ENCODE measurements at places on chromosomes 7 and 10.
A peak's percentile ranks its signal among the peaks of the same experiment; 100 is the strongest.

GRCh38 chr10:19817231-19817933 lies 1.1 kb downstream of the PLXDC2 start:
- no peak for DNase-seq

DNA sequence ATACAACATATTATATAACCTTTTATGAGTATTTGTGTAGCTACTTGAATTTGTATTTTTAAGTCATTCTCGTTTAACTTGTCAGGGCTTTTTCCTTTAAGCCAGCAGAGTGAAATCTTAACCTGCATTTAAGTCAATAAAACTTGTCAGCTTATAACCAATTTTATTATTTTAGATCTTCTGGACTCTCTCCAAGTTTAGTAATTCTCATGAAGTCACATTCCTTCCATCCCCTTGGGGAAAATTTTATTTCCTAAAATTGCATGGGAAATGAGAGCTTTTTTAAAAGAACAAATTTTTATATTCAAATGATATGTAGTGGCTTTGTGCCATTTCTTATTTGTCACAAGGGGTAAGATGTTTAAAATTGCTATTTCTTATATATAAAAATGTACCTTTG lies 74.0 kb downstream of the SEPTIN7 start:
- DNase-seq, result no peak

DNA sequence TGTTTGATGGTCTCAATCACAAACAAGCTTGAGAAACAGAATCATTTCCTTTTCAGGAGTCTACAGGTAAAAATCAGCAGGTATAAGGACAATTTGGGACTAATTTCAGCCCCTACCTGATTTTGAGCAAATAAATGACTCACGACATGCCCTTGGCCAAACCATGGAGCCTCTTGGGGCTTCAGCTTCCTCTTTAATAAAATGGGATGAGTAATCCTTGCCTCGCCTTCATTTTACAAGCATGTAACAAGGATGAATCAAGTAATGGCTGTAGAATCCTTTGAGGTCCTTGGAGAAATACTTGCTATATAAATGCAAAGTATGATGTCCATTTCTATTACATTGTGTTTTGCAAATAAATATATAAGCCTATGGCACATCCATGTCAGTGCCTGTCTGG lies 212.8 kb upstream of the PODXL start:
- no peak for DNase-seq

DNA sequence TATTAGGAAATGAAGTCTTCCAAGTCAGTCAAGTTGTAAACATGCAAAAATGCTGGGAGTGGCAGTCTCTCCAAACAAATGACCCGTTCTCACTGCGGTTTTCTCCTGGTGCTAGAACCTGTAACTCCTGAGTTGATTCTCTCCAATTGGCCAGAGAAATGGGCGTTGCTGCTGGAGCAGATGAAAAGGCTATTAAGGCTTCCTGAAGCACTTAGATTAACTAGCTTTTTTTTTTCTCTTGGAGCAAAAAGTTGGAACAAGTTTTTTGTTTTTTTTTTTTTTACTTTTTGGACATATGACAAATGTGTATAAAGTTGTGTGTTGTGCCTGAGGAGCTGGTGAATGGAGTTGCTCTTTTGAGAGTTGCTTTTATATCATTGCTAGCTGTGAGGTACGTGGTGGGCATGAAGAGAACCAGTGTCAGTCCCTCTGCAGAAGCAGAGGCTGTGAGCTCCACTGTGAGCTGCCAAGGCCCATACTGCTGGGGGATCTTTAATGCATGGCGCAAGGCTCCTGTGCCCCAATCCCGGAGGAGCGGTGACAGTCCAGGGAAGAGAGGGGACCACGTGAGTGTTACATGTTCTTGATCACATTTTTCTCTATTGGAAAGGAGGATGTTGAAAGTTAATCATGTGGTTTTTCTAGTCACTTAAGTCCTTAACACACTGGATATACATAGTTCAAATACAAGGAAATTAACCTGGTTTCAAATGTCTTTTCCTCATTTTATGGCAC lies 393.6 kb upstream of the GALNT17 start:
- no peak for DNase-seq

GRCh38 chr10:24502801-24503460 lies 220.8 kb downstream of the ARHGAP21 start:
- no peak for DNase-seq

- no peak for DNase-seq
Observed at GRCh38 chr10:91758303-91759146, 39.7 kb upstream of the TNKS2 start.

GRCh38 chr10:97714401-97715258 lies 1.1 kb downstream of the MARVELD1 start:
- peak; percentile 71 for DNase-seq

GRCh38 chr7:132400561-132401142 lies 175.6 kb downstream of the PLXNA4 start:
- DNase-seq, result no peak

DNA sequence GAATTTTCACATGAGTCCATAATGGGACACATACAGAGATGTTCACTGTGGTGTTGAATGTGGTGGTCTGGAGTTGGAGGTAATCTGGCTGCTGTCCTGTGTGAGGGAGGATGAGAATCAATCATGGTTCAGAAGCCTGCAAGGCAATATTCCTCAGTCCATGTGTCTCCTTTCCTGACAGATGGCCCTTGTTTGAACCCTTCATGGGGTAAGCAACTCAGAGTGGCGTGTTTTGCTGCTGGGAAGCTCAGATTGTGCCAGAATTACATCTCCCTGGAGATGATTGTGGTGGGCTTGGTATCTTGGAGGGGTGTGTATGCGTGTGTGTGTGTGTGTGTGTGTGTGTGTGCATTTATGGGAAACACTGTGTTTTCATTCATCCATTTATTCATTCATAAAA lies 44.5 kb upstream of the COMTD1 start:
- no peak for DNase-seq

DNA sequence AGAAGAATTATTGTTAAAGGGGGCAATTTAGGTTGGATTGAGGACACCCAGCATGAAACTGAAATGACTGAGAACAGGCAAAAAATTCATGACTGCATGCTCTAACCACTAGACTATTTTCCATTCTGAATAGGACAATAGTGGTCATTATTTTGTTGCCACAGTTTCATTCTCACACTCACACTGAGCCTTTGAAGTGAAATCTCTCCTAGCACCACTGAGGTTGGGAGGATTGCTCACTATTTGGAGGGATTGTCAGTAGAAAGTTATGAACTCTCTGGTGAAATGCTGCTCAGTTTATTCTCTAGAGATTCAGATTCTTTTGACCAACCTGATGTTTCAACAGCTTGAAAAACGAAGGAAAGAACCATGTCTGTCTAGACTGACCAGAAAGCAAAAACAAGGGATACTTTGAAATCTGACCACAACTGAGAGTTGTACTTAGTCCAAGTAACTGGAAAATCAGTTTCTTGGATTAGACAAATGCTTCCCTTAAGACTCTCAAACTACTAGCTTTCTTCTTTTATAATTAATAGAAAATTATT lies 191.2 kb downstream of the DYNC1I1 start:
- DNase-seq, result no peak

- no peak for DNase-seq
Observed at GRCh38 chr7:36601601-36602000, 122.7 kb downstream of the AOAH start.

- no peak for DNase-seq
Observed at GRCh38 chr7:69517985-69518704, 80.1 kb upstream of the AUTS2 start.

DNA sequence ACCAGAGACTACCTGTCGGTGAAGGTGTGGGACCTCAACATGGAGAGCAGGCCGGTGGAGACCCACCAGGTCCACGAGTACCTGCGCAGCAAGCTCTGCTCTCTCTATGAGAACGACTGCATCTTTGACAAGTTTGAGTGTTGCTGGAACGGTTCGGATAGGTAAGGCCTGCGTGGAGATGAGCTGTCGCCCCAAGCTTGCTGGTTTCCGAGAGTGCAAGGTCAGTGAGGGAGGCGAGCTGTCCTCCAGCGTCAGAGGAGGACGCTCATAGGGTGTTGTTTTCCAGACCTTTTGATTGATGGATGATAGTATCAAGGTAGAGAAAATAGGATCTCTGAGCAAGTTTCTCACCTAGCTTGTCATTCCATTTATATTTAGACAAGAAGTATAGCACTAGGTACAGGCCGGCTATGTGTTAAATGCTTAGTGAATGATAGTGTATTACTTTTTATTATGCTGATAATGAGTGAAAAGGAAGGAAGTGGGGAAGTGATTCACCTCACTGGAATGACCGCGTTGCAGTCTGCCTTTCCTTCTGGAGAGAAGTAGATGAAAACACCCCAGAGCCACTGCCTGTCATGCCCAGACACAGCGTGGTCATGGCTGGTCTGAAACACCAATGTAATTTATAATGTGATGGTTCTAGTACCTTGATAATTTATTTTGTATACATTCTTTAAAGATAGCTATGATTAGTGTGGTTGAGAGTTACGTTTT lies 33.9 kb downstream of the BNIP3 start:
- DNase-seq, result no peak

DNA sequence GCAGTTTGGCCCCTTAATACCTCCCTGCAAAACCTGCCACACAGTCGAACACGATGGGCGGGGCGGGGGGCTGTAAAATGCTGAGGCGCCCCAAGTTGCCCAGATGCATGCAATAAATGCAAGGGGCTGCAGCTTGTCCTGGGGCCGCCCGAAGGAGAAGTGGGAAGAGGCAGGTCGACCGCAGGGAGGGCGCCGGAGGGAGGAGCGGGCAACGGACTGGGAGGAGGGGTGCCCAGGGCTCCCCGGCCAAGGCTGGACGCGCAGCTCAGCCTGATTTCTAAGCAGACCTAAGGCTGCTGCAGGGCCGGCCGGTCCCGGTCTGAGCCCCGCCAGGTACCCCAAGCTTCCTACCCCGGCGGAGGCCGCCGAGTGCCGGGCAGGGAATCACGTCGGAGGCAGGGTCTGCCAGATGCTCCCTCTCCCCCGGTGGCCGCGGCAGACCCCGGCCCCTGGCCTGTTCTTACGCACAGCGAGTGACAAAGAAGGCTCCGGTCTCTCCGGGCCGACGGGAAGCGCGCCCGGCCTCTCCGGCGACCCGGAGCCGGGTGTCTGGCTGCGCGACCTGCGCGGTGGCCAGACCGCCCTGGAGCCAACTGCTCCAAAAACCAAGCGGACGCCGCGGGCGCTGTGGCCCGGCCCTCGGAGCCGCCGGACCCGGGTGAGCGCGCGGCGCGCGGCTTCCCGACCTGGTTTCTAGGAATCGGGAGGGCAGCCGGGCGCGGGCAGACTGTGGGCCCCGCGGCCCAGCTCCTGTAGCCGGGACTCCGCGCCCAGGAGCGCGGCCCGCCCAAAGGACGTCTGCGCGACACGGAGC lies 744 bp upstream of the EBF3 start:
- DNase-seq, result peak; percentile 56

GRCh38 chr7:157703131-157703530 lies 366.3 kb downstream of the DNAJB6 start:
- no peak for DNase-seq

DNA sequence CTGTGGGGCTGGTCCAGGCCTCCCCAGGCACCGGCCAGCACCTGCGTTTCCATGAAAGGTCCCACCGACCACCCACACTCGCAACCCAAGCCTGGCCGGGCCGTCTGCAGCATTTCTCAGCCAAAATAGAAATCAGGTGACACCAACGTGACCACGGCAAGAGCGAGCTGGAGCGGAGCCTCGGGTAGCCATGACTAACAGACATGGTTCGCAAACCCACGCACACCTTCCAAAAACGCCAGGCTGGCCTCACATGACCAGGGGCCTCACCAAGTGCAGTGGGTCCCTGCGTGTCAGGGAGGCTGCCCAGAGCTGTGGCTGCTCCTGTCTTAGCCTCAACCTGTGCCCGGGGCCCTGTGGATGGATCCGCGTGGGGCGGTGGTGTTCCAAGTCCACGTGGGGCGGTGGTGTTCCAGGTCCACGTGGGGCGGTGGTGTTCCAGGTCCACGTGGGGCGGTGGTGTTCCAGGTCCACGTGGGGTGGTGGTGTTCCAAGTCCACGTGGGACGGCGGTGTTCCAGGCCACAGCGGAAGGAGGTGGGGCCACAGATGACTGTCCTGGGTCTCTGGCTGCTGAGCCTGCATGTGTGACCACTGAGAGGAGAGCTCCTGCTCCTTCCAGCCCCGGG lies 64.4 kb upstream of the ADGRA1 start:
- DNase-seq, result no peak

- DNase-seq, result no peak
Observed at GRCh38 chr7:39417642-39418041, 148.6 kb upstream of the YAE1 start.

- DNase-seq, result peak; percentile 11
Observed at GRCh38 chr10:49158404-49158803, 24.6 kb upstream of the FAM170B start.

DNA sequence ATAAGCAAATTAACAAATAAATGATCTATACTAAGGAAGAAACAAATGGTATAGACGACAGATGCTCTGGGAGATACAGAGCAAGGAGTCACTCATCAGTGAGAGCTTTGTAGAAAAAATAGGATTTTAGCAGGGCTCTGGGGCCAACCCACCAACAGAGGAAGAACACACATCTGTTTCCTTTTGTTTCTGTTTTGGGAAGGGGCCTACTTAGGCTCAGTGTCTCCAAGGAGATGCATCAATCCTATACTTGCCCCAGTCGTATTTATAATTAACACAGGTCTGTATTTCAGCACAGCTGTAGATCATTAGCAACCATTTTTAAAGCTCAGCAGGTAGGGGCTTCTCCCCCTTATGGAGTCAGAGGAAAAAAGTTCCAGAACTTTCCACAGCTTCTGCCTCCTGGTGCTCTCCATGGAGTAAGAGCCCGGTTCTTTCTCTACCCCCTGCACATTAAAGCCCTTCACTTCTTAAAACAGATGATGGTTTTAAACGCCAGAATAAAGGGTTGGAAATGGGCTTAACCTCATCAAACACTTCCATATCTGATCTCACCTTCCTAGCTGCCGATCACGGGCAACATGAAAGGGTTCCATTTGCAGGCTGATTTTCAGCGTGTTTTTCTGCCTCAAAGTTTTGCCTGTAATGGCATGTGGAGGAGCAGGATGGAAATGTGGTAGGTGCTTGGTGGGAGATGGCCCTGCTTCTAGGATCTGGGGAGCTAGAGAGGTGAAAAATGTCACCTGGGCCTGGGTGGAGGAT lies 291.7 kb downstream of the TCF7L2 start:
- DNase-seq, result no peak

GRCh38 chr7:86653919-86654659 lies 10.4 kb downstream of the GRM3 start:
- DNase-seq, result no peak

GRCh38 chr7:74293577-74293908 lies 4.3 kb downstream of the CLIP2 start:
- no peak for DNase-seq

GRCh38 chr7:73822319-73823173 lies 8.2 kb upstream of the CLDN4 start:
- DNase-seq, result no peak

GRCh38 chr7:73880755-73881328 lies 19.9 kb downstream of the TMEM270 start:
- DNase-seq, result no peak

DNA sequence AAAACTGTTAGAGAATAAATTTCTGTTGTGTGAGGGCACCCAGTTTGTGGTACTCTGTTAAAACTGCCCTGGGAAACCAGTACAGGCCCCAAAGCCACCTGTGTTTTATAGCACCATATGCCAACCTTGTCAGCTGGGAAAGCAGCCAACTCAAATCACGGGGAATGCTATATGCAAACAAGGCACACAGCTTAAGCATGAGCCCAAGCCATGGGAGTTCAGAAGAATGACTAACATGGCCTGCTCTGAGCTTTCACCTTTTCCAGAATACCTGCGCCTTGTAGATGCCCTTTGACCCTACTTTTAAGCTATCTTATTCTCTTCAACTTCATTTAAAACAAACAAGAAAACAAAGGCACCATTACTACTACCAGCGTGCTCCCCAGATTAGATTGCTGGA lies 5.5 kb upstream of the SLC25A13 start:
- no peak for DNase-seq

All from activated CD8-positive, alpha-beta memory T cell treated with anti-CD3 and anti-CD28 coated beads for 24 hours (primary cell).